ENCODE measurements at places on chromosomes 4 and X. TPM values are rescaled to one million over a fixed set of nuclear protein-coding genes. Genes with fewer than 3 reads are reported as not detected.

The XK gene
- total RNA-seq, result 0.08 TPM

The STATH gene
- total RNA-seq, result not detected

The MAGEA1 gene
- total RNA-seq, result 7.1 TPM

The XKRX gene
- total RNA-seq, result not detected

The FAM9B gene
- 0.32 TPM for total RNA-seq

The TLR6 gene
- 3.0 TPM for total RNA-seq

The ARSJ gene
- total RNA-seq, result 16.6 TPM

The MAGEE1 gene
- total RNA-seq, result 0.19 TPM

The TCEAL2 gene
- 0.08 TPM for total RNA-seq

The OPN1LW gene
- total RNA-seq, result not detected

The CXCL11 gene
- not detected for total RNA-seq

Measured in A375 (cell line).